ENCODE measurements at places on chromosomes 2 and 18. TPM values are rescaled to one million over a fixed set of nuclear protein-coding genes. Genes with fewer than 3 reads are reported as not detected.

DNA sequence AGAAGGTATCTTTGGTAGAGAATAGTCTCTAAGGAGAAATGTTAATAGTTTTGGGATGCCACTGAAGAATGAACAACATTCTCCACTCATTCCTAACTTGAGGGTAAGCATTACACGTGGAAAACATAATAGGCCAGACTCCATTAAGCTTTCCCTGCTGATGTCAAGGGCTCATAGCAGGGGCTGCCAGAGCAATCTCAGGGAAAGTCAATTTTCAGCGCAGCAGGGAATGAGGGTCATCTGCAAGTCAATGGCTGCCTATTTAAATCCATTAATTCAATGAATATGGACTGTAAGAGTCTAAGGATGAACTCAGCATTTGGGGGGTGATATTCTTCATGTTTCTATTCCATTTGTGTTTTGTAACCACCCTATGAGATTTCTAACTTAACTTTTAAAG, 144.2 kb upstream of the ARL4C start:
- DNase-seq = no peak

DNA sequence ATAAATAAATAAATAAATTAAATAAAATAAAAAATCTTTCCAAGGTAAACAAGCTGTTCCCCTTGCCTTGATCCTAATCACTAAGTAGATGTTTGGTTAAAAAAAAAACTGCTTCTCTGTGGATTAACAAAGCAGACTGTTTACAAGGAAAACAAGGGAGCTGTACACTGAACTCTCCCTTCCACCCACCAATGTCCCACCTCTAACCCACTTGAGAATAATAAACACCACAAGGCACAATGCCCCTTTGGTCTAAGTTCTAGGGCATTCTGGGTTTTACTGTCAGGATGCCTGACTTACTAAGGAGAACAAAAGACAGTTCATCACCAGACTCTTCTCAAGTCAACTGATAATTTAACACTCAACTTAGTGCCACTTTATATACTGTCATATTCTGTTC, 83.5 kb downstream of the NCKAP1 start:
- no peak for DNase-seq

GRCh38 chr2:172098650-172099471, 3.8 kb downstream of the DLX2 start:
- peak; percentile 76 for DNase-seq

DNA sequence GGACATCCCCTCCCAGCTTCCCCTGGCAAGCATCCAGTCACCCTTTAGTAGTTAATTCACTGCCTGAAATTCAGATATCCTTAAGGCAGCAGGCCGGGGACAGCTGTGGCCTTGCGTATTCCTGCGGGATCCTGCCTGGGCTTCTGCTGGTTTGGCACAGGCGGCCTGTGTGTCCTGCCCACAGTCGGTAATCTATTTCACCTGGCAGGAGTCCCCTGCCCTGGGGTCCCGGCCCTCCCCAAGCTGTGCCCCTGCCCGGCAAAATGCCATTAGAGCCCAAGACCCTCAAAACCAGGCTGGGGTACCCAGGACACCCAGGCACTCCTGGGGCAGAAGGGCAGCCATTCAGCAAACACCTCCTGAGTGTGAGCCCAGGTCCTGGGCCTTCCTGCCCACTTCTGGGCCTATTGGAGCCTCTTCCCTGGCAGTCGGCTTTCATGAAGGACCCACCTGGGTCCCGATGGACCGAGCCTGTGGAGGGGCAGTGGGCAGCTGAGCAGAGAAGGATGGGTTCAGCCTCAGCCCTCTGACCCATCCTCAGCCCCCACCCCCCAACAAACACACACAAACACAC, 11.6 kb downstream of the CROCC2 start:
- no peak for DNase-seq

DNA sequence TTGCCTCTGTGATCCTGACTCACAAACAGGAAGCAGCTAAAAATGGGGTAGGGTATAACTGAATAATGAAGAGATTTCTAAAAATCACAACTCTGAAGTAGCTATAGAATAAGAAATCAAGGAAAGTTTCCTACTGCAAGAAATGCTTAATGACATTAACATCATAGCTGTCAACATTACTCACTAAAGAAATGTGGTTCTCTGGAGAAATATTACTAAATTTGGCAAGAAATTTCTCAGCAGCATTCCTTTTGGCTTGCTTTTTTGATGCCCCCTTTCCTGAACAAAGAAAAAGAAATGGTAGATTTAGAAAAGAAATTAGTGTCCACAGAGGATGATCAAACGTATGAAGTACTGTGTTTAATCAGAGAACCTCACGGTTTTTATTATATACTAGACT, 9.5 kb downstream of the PRKRA start:
- DNase-seq = no peak

GRCh38 chr2:120612931-120613330, 122.7 kb upstream of the GLI2 start:
- no peak for DNase-seq

GRCh38 chr2:71129902-71130151, 202 bp downstream of the MCEE start:
- DNase-seq = peak; percentile 84

DNA sequence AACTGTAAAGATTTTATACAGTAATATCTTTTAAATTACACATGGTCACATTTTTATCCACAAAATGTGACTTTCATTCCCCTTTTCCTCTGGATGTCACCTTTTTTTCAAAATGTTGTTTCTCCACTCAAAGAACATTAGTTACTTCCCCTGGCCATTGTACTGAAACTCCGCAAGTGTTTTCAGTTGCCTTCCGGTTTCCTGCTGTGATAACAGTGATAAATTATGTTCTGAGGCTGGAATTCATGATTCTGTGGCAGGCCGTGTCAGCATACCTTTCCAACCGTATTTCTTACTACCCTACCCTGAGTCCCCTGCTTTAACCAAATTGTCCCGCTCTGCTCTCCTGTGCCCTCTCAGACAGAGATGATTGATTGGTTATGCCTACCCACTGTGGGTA, 53.5 kb downstream of the MGAT5 start:
- DNase-seq = no peak

The CDH19 gene
- total RNA-seq = 1.5 TPM

The SERPINB13 gene
- 8.8 TPM for total RNA-seq

The GCG gene
- not detected for total RNA-seq

The WDR12 gene
- total RNA-seq = 31.2 TPM

The VIL1 gene
- not detected for total RNA-seq

Measured in mammary epithelial cell (primary cell).